Fibroblast of lung (primary cell): ENCODE measurements at places on chromosomes 13 and 19. TPM values are rescaled to one million over a fixed set of nuclear protein-coding genes. Genes with fewer than 3 reads are reported as not detected.

The C19orf85 gene
- not detected in 2 replicates for total RNA-seq

GRCh38 chr13:112469071-112469745 is 93.1 kb downstream of the SPACA7 start:
- DNase-seq = no peak

- DNase-seq = no peak
Measured at GRCh38 chr13:100480676-100481075, 107.9 kb downstream of the GGACT start.

The ZSCAN1 gene
- under 0.01 TPM in 1 of 2 replicates, not detected in the other for total RNA-seq

The CPT1C gene
- 18.0 and 31.2 TPM in 2 replicates for total RNA-seq

GRCh38 chr13:83881917-83882605 is at the start of gene SLITRK1:
Gene SLITRK1, minus strand, starts transcription at chr13:83882474. Its CDS starts 967 bp downstream, at chr13:83881507.
- peak; percentile 53 for DNase-seq

The DCLK1 gene
- total RNA-seq = 6.3 and 14.4 TPM in 2 replicates

The KIR2DL4 gene
- not detected in 2 replicates for total RNA-seq

The ZNF568 gene
- 20.8 and 33.2 TPM in 2 replicates for total RNA-seq

- DNase-seq = peak; percentile 63
Measured at GRCh38 chr19:16386619-16387240, 62.1 kb downstream of the KLF2 start.

The ZNF415 gene
- 11.8 and 15.7 TPM in 2 replicates for total RNA-seq

The TMEM59L gene
- total RNA-seq = 0.33 and 0.51 TPM in 2 replicates

The ADAT3 gene
- 1.5 and 1.7 TPM in 2 replicates for total RNA-seq

The ZSCAN18 gene
- 51.6 and 71.0 TPM in 2 replicates for total RNA-seq

DNA sequence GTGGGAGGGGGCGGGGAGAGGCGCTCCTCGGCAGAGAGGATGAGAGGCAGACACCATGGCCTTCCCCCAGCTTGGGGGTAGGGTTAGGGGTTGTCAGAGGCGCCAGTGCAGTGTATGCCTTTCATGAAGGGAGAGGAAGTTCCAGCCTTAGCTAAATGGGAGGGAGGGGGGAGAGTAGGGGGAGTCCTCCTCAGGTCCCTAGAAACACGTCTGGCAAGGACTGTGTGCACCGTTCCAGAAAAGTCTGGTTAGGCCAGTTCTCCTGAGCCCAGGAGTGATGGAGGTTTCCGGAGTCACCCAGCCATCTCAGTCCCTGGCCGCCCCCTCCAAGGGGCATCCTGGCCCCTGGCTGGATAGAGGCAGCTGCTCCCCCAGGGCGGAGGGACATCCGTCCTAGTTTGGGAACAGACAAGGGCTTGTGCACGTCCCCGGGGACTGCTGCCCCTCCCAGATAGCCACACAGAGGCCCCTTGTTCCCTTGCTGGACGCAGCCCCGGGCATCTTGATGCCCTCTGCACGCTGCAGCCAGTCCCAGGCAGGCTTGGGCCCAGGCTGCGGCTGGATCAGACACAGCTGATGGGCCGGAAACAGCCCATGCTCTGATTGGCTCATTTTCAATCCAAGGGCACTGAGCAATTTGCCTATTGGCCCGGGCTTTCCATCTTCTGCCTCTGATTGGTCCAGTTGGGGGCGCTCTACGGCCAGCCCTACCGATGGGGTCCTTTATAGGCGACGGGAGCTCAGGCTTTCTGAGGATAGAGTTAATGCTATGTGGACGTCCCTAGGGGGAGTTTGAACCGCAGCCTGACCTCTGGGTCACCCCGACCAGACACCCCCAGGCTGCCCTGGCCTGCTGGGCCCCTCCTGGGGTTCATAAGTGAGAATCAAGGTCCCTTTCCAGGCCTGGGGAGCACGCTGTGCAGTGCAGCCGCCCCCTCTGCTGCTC is 3.8 kb downstream of the S1PR2 start:
- DNase-seq = peak; percentile 71

The JSRP1 gene
- total RNA-seq = not detected in 2 replicates

The KRTDAP gene
- total RNA-seq = not detected in 2 replicates

The S1PR4 gene
- not detected in 2 replicates for total RNA-seq

DNA sequence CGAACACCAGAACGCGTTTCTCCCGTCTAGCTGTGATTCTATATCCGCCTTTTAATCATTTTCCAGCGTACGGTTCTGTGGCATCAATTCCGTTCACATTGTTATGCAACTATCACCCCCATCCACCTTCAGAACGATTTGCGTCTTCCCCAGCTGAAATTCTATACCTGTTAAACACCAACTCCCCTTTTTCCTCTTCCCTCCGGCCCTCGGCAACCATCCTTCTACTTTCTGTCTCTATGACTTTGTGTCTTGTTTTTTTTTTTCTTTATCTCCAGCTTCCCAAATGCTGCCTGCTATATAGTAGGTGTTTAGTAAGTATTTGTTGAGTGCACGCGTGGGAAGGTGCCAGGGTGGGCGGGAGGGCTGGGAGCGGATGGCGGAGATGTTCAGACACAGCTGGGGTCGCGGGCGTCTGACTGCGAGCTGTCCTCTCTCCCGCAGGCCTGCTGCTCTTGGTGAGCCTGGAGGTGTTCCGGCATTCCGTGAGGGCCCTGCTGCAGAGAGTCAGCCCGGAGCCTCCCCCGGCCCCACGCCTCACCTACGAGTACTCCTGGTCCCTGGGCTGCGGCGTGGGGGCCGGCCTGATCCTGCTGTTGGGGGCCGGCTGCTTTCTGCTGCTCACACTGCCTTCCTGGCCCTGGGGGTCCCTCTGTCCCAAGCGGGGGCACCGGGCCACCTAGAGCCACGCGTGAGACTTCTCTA is 20.2 kb downstream of the CACNG6 start:
- DNase-seq = no peak

DNA sequence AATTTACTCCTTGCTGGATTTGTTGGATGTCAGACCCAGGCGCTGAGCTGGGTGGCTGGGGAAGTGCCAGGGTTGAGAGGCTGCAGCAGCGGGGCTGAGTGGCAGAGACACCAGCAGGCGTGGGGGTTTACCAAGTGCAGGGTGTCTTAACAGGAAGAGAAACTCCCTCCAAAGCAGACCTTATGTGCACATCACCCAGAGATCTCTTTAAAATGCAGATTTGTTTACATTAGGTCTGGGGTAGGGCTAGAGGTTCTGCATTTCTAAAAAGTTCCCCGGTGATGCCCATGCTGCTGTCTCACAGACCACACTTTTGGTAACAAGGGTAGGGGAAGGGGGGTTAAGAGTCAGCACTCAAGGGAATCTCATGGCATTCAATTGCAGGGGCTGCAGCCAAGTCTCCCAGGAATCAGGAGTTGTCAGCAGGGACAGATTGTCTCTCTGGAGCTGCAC is 80.7 kb upstream of the OLFM4 start:
- DNase-seq = no peak

DNA sequence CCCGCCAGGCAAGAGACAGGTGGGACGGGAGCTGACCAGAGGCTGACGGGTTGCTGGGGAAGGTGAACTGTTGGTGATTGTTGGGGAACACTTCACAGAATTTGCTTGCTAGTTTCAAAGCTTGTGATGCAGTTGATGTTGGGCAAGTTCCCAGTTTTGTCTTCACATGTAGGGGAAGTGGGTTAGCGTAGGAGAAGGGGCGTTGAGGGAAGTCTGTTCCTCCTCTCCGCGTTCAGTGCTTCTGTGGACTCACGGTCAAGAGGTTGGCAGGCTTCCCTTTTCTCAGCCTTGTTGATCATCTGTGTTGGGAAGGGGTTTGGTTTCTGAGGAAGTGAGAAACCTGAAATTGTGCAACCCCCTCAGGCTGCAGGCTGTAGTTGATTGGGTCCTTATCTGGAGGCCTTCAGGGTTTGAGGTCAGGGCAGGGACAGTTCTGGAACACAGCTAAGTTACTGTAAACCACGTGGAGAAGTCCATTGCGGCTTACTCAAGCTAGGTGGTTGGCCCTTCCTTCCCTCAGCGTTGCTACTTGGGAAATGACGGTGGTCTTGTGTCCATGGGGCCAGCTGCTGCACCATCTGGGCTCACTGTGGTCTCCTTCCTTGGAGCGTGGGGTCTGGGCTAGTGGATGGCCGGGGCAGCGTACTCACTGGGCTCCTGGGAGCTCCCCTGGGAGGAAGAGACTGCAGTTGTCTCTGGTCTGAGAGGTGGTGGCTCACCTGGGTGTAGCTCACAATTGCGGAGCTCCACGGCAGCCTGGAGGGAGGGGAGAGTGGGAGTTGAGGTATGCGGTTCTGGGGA is 7.5 kb downstream of the RPS9 start:
- DNase-seq = peak; percentile 99

DNA sequence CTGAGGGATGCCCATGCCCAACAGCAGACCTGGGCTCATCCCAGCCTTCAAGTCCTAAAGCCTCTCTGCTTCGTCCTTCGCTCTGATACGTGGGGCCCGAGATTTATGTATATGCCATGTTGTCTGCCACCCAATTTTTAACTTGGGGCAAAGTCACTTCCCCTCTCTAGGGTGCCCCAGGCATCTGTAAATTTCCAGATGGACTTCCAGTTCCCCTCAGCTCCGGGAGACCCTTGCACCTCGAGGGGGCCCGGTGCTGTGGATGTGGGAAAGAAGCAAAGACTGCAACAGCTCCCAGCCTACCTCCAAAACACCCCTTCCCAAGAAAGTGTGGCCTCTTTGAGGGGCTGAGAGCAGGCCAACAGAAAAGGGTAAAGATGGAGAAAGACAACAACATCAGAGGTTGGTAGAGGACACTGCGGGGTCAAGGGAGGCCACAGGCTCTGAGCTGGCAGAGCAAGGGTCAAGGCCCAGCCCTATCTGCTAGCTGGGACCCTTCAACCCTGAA is 97.4 kb downstream of the STK24 start:
- no peak for DNase-seq

DNA sequence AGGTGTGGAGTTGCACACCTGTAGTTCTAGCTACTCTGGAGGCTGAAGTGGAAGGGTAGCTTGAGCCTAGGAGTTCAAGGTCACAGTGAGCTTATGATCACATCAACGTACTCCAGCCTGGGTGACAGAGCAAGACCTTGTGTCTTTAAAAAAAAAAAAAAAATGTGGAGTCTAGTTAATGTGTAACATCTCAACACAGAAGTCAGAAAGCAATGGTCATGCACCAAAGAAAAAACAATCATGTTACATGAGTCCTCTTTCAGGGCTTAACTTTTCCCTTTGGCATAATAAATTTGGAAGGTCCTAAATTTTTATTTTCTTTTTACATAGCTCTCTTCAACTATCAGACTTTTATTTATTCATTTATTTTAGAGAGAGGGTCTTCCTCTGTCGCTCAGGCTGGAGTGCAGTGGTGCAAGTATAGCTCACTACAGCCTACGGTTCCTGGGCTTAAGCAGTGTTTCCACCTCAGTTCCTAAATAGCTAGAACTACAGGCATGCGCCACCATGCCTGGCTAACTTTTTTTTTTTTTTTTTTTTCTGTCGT is 22.3 kb downstream of the SETDB2 start:
- DNase-seq = no peak

The ACP7 gene
- not detected in 2 replicates for total RNA-seq

GRCh38 chr13:36668316-36668715 is 5.5 kb upstream of the SERTM1 start:
- DNase-seq = no peak

- DNase-seq = no peak
Measured at GRCh38 chr13:112725346-112726015, 35.6 kb downstream of the ATP11A start.

The CAPS gene
- total RNA-seq = 2.6 and 7.3 TPM in 2 replicates

DNA sequence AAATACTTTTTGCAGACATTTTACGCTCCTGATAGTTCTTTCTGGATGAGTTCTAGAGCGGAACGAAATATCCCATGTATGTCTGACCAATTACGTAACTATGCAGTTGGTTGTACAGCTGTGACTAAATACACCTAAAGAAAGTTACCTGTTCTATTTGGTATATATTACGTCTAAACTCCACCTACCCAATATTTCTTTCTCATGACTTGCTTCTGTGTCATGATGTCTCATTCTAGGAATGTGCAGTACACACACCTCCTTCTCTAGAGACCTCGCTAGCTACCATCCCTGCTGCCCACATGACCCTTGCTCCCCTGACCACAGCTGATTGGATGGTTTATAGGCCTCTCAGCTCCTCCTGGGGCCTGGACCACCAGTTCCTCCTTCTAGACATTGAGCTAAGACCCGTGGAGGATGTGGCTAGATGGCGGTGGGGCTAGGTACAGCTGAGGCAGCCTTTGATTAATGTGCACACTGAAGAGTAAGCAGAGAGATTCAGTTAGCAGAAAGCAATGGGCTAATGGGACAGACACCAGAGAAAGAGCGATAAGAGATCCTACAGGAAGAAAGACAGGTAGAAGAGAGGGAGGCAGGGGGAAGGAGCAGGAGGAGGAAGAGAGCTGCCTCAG is 422.1 kb downstream of the COG6 start:
- no peak for DNase-seq

The ZNF560 gene
- total RNA-seq = 3.3 and 7.3 TPM in 2 replicates

- no peak for DNase-seq
Measured at GRCh38 chr13:113058129-113058987, 47.2 kb upstream of the F7 start.

- DNase-seq = no peak
Measured at GRCh38 chr13:36089130-36089647, 42.0 kb downstream of the DCLK1 start.

The LHB gene
- not detected in 2 replicates for total RNA-seq

DNA sequence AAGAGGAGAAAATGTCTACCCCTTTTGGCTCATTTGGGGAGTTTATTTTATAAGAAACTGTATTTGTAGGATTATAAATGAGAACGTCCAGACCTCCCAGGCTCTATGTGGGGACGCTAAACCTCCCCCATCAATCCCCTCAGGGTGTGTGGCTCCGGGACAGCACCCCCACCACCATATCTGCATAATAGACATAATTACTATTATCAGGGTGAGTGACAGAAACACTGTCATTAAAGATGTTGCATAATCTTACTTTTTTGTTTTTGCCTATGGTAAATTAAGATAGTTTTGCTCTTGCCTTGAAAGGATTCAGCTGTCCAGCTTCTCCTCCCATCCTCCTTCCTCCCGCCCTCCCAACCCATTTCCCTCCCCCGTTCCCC is 93.3 kb downstream of the NUFIP1 start:
- DNase-seq = no peak

GRCh38 chr19:19552798-19553197 is 14.7 kb downstream of the CILP2 start:
- peak; percentile 21 for DNase-seq

GRCh38 chr19:39641773-39642172 is 13.9 kb upstream of the LGALS16 start:
- DNase-seq = no peak

DNA sequence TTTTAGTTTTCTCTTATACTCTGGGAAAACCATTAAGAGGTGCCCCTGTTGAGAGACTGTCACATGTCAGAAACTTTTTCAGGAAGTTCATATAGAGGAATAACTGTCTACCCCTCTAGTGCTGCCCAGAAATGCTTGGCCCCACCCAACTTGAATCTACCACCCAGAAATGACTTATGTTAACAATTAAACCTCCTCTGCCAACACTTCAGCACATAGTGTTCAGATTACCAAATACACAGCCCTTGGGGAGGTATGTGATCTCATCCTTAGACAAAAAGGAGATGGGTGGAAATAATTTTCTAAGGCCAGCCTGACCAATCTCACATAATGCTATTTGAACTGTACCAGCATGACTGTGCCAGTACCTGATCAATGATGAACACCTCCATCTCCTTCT is 35.6 kb downstream of the CCDC169 start:
- DNase-seq = no peak

- DNase-seq = no peak
Measured at GRCh38 chr13:36026531-36026930, 104.7 kb downstream of the DCLK1 start.
